Activated CD4-positive, alpha-beta T cell treated with anti-CD3 and anti-CD28 coated beads, Interleukin-2, amount 50 U/mL, for 48 hours (primary cell): ENCODE measurements at places on chromosomes 3 and 15.

- peak; percentile 73 for DNase-seq
Observed at GRCh38 chr15:84604826-84605553, 4.2 kb downstream of the ZSCAN2 start.

DNA sequence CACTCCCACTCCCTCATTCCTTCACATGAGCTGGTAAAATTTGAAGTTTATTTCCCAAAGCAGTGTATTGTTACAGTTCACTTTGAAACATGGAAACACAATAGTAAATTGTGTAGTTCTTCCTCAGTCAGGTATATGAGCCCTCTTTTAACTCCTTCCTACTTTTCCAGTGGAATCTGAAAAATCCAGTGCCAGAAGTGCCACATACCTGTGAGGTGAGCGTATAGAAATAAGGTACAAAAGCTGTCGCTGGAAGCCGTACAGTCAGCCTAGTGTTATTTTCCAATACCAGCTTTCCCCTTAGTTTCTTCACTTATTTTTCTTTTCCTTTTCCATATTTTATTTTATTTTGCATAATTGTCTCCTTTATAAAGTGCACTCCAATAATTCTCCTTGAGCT is 81.7 kb upstream of the CADM2 start:
- DNase-seq = no peak

DNA sequence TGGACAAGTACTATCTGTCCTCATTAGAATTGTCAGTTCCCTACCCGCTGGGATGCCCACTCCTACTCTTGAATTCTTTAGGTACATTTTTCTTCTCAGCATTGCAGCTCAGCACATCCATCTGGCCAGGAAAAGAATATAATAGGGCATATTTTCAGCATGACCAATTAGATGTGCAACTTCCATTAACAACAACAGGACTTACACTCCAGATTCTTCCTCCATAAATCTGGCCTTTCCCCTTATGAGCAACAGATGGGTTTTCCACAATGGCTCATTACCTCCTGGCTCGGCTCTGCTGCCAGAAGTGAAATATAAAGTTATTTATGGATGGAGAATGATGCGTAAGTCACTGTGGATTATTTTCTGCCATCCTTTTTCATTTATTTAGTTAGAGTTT is 443.8 kb upstream of the TGFBR2 start:
- no peak for DNase-seq

DNA sequence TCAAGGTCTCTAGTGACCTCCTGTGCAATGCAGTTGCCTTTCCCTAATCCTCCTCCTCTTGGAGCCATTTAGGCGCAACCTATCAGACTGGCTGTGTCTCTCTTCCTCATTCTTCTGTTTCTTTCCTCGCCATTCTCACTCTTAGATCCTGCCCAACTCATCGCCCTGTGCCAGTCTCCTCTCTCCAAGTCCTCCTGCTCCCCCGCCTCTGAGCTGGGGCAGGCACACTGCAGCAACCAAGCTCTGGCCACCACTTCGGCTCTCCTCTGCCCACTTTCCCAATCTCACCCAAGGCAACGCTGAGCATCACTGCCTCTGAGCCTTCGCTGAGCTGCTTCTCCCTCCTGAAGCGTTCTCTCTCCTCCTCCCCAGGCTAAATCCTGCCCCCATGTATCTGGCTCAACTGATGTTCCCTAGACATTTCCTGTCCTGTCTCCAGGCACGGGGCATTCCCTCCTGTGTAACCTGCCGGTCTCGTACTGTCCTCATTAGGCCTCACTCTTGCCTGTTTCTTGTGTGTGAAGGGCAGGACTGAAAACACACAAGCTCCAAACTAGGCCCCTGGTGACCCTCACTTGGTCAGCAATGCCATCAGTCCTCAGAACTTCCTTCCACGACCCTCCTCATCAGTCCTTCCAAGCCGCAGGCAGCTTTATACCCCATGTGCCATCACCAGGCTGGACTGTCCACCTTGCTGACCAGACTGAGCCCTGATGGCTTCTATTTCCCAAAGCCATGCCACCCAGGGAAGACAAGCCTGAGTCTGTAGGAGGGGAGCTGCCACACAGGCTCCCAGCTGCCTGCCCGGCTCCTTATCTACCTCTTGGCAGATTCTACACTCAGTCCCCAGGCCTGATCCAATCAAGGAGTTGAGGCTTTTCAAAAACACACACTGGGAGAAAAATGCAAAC is 85.6 kb downstream of the SEC22A start:
- no peak for DNase-seq

GRCh38 chr3:53159156-53160060 is 1.6 kb upstream of the PRKCD start:
- no peak for DNase-seq

DNA sequence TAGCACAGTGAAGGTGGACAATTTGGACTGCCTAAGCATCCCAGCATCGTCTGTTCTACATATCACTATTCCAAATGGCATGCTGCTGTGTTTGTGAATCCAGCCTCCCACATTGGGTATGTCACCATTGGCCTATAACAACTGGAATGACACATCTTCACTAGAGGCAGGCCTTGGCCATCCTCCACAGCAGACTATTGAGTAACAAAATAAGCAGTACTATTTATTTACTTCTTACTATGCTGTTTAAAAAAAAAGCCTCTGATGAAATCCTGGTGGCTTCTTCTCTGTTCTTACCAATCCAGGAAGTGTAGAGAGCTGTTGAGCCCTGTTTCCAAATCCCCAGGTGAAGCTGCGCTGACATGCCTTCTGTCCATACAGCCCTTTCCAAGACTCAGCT is 30.6 kb upstream of the CERS3 start:
- DNase-seq = no peak

DNA sequence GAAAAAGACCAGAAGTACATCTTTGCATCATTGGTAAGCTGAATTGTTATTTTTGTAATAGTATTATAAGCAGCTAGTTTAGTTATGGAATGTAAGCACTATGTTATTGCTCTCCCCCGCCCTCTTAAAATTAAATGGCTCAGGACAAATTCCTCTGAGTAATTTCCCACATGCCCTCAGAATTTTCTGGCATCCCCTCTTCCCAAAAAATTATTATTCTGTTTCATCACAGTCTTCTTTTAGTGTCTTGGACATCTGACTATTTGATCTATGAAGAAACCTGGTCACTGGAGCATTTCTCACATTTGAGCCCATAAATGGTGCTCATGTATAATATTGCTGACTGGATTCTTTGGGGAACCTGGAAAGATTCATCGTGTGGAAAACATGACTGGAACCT is 68.3 kb downstream of the KLHL25 start:
- no peak for DNase-seq

DNA sequence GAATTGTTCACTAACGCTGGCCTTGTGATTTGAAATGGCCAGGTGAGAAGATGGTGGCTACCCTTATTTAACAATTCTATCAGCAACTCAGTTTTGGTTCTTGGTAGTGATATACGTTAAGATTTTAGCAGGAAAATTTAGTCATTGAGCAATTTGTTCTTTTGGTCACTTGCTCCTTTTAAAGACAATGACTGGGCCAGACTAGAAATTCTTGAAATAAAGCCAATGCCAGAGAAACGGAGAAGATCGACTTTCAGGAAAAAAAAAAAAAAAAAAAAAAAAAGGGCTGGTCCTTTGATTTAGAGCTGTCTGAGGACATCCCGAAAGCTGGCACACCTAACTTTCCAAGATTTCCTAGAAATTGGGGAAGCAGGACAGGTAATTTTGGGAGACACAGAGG is 178.5 kb downstream of the FNDC3B start:
- no peak for DNase-seq

DNA sequence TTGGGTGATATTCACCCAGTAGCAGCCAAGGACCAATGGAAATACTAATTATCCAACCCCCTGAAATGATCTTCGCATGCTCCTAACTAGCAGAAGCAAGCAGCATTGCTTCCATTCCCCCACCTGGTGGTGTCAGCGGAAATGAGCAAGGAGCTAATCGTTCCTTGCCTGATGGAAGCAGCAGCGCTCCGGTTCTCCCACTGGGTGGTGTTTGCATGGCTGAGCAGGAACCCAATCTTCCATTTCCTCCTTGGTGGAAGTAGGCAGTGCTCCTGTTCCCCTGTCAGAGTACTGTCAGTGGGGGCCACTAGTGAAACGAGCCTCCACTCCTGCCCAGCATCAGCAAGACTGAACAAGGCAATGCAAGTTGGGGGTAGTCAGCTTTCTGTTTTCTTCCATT is 311.5 kb downstream of the CACNA2D3 start:
- no peak for DNase-seq

DNA sequence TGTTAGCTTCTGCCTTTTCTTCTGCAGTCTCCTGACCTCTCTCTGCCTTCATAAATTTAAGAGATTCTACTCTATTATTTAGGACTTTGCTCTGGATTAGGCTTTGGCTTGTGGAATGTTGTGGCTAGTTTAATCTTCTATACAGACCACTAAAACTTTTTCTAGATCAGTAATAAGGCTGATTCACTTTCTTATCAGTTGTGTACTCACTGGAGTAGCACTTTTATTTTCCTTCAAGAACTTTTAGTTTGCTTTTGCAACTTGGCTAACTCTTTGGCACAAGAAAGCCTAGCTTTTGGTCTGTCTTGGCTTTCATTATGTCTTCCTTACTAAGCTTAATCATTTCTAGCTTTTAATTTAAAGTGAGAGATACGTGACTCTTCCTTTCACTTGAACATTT is 265.5 kb upstream of the TBC1D5 start:
- no peak for DNase-seq

DNA sequence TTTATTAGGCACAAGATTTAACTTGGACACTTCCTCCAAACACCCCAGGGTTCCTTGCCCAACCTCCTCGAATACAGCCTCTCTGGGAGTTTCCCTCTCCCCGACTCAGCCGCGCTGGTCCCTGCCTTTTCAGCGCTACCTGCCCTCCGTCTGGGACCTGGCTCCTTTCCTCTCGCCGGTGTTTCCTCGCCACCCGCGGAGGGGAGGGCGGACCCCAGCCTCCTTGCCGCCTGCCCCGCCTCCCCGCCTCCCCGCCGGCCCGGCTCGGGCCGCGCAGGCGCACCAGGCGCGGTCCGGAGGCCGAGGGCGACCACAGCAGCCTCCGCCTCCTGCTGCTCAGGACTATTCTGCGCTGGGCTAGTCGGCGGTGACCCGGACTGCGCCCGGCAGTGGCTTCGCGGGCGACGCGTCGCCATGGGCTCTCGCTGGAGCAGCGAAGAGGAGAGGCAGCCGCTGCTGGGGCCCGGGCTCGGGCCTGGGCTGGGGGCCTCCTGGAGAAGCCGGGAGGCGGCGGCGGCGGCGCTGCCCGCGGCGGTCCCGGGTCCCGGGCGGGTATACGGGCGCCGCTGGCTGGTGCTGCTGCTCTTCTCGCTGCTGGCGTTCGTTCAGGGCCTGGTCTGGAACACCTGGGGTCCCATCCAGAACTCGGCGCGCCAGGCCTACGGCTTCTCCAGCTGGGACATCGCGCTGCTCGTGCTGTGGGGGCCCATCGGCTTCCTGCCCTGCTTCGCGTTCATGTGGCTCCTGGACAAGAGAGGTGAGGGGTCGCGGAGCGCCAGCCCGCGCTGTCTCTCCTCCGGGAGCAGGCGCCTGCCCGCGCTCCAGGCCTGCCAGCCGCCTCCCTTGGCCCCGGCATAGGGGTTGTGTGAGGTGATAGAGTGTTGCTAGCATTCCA is at the start of gene SLC49A4:
Gene SLC49A4, plus strand, starts transcription at position 291 of the 895 bp plus-strand sequence. Its CDS starts 124 bp downstream, at position 415.
- peak; percentile 74 for DNase-seq

DNA sequence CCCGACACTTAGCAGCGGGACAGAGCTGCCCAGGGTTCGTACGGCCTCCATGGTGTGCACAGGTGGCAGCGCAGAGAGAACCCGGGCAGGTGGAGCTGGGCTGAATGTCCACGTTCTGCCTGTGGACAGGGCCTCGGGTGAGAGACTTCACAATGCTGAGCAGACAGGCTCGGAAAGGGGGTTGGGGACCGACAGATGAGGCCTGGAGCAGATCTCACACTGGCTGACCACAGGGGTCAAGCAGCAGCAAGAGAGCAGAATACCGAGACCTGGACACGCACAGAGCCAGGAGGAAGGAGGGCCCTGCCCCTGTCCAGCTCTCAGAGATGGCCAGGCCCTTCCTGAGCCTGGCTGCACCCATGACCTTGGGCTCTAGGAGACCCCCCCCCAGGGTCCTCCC is 83.0 kb downstream of the VGLL4 start:
- no peak for DNase-seq

DNA sequence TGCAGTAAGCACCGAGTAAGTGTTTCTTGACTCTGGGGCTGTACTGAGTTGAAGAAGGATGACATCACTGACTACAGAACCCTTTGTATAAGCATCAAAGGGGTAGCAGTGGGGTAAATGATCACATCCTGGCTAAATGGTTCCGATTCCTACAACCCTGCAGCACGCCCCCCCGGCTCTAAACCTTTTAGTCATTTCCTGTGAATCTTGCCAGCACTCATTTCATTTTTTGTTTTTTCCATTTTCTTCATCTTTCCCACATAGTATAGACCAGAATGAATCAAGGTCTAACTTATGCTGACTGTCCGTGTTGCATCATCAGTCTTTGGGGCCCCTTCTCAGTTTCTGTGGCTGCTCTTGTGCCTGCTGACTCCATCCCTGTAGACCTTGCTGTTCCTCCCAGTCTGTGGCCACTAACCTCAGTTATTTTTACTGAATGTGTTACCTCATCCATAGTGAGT is 383.1 kb upstream of the TPRG1 start:
- peak; percentile 74 for DNase-seq

GRCh38 chr3:136667081-136667480 is 85.1 kb downstream of the STAG1 start:
- DNase-seq = no peak

- DNase-seq = no peak
Observed at GRCh38 chr3:29373131-29373680, 92.3 kb downstream of the RBMS3 start.

- DNase-seq = no peak
Observed at GRCh38 chr15:25439369-25439836, 579 bp upstream of the UBE3A start.

GRCh38 chr3:9192248-9193025 is 57.0 kb downstream of the SRGAP3 start:
- no peak for DNase-seq

DNA sequence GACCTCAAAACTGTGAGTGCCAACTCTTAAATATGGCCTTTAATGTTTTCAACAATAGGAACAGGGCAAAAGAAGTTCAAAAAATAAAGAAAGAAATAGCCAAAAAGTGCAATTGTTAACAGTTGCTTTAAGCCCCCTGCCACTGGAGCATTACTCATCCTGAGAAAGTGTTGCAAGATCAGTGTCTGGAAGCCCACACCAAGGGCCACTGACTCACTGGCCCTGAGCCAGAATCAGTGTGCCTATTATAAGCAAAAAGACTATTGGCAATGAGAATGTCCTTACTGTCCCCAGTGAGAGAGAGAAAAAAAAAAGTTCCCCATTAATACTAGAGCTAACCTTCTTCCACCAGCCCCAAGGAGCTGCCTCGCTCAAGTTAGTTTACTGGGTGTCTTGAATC is 480.1 kb upstream of the ZNF385D start:
- no peak for DNase-seq

- DNase-seq = no peak
Observed at GRCh38 chr3:24088782-24089181, 143.7 kb downstream of the NR1D2 start.
